ENCODE measurements at places on chromosomes 4 and X.

DNA sequence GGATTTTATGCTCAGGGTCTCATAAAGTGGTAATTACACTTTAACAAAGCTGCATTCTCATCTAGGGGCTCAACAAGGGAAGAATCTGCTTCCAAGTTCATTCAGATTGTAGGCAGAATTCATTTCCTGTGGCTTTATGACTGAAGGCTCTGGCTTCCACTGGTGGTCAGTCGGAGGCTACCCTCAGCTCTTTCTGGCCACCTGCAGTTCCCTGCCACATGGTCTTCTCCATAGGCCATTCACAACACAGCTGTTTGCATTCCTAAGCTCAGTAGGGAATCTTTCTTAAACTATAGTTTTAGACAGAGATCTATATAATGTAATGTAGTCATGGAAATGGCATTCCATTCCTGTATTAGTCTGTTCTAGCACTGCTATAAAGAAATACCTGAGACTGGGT lies 973.0 kb upstream of the SLIT2 start:
- peak; percentile 6 for DNase-seq

GRCh38 chr4:46894826-46895225 lies 14.2 kb downstream of the COX7B2 start:
- no peak for DNase-seq

- peak; percentile 86 for DNase-seq
These were observed 106.7 kb upstream of the PRKX start for GRCh38 chrX:3820167-3820566.

GRCh38 chr4:699816-700580 lies 5.6 kb upstream of the PCGF3 start:
- no peak for DNase-seq

DNA sequence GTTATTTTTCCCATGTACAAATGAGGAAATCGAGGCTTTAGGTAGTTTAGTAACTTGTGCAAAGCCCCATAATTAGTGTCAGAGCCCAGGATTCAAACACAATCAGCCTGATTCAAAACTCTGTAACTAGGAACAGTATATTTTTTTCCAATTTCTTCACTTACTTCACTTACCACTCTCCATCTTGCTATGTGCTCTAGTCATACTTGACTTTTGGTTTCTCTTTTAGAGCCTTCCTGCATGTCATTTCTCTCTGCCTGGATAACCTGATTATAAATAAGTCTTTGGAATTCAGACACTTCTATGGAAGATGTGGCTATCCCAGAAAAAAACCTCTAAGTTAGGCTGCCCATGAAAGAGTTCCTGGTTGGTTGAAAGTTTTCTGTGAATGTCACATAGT lies 22.2 kb downstream of the SATL1 start:
- no peak for DNase-seq

- DNase-seq = no peak
These were observed 717.6 kb upstream of the HS3ST1 start for GRCh38 chr4:12146339-12146738.

GRCh38 chr4:100907465-100908454 lies 389.9 kb upstream of the EMCN start:
- DNase-seq = peak; percentile 2

- no peak for DNase-seq
These were observed 165.1 kb upstream of the POF1B start for GRCh38 chrX:85544609-85545008.

DNA sequence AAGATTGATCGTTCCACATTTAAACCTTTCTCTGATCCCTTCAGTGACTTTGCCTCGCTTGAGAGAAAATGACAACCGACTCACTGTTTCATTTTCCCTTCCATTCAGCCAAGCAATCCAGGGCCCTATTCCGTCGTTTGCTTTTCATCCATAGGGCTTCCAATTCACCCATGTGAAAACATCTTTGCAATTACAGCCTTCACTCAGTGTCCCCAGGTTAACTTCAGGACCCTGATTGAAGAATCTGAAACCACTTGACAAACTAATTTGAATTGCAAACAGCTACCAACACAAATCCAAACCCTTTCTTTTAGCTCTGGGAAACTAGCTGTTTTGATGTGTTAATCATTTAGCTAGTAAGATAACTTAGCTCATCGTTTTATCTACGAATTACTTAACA lies 120.2 kb upstream of the FAM9C start:
- DNase-seq = no peak

- DNase-seq = no peak
These were observed 7.1 kb downstream of the SMARCAD1 start for GRCh38 chr4:94214703-94215319.

- peak; percentile 67 for DNase-seq
These were observed 45.6 kb downstream of the FHL1 start for GRCh38 chrX:136192839-136193414.

DNA sequence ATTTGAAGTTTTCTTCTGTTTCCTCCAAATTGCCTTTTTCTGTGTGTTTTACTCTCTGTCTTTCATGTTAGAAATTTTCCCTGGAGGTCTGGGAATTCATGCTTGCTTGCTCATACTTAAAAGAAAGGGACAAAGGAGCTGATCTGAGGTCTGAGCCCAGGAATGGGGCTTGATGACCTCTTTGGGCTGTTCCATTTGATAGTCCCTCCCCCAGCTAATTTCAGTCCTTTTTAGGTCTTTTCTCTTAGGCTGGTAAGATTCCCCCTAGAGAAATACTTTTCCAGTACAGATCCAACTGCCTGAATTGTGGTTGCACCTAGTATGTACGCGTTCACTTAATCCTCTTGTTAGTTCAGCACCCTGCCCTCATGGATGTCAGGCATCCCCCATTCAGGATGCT lies 5.5 kb upstream of the PIGA start:
- DNase-seq = no peak

DNA sequence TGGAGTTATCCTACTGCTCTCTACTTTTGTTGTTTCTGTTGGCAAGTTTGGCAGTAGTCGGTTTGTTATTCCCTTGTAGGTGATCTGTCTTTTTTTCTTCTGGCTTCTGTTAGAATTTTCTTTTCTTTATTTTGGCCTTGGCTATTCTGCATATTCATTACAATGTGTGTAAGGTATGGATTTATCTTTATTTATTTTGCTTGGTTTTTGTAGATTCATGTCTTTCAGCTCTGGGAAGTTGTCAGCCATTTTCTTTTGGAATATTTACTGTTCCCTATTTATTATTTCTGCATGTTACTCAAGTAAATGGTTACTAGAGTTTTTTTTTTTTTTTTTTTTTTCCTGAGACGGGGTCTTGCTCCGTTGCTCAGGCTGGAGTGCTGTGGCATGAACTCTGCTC lies 12.6 kb downstream of the ADD1 start:
- DNase-seq = no peak

- peak; percentile 23 for DNase-seq
These were observed 2362.4 kb upstream of the TENM3 start for GRCh38 chr4:179880756-179881155.

- DNase-seq = no peak
These were observed 804.8 kb downstream of the ADGRL3 start for GRCh38 chr4:62004881-62005280.

- DNase-seq = peak; percentile 33
These were observed 187.0 kb downstream of the NLGN4X start for GRCh38 chrX:6041630-6042029.

DNA sequence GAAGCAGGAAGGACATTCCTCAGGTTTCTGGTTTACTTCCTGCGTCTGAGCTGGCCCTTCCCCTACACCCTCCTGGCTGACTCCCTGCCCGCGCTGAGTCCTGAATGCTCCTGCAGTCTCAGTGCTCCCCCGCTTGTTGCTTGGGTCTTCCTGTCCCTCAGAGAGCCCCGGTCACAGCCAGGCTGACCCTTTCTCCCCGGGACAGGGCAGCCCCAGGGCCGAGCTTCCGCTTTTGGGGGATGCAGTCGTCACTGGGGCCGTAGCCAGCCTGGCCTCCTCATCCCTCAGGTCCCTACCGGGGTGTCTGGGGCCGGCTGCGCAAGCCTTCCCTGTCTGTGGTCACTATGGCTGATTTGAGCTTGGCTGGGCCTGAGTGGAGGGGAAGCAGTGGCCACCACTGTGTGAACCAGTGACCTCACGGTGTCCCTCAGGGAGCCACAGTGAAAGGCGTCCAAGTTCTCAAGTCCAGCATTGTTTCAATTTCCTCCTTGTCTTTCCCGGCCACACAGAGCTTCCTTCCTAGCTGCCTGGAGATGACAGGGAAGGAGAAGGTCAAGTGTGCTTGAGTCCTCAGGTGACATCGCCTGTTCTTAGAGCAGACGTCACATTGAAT lies 34.1 kb upstream of the ASMTL start:
- DNase-seq = no peak

- DNase-seq = peak; percentile 39
These were observed 65.2 kb upstream of the TLR2 start for GRCh38 chr4:153618833-153619232.

GRCh38 chrX:31604629-31605221 lies 532.9 kb upstream of the FTHL17 start:
- no peak for DNase-seq

- DNase-seq = no peak
These were observed 64.2 kb upstream of the HGFAC start for GRCh38 chr4:3377557-3377956.

DNA sequence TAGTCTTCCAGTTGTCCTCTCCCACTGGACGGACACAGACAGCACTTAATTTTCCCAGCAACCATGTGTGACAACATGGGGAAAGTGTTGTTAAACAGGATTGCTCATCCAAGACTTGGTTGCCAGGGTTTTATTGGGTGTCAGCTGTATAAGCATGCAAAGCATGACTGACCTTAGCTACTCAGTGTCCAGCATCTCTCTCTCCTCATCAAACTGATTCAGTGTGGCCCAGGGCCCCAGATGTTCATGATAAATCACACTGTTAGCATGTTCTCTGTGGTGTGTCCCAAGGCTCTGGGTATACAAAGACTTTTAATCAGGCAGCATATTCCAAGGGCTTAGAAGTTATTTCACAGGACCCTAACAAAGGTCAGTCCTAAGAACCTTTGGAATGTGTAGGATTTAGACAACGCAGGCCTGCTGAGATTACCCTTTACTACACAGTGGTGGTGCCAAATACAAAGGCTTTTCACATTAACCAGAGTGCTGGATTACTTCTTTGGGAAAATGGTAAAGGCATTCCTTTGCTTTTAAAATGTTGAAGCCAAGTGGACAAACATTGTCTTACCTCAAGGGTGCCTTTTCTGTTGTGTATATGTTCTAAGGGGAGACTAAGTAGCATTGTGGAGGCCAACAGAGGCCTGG lies 213.3 kb downstream of the GLUD2 start:
- no peak for DNase-seq

GRCh38 chr4:165668694-165669093 lies 204.3 kb upstream of the TLL1 start:
- DNase-seq = no peak
